ENCODE measurements at places on chromosomes 3 and 15. TPM values are rescaled to one million over a fixed set of nuclear protein-coding genes. Genes with fewer than 3 reads are reported as not detected.

The CNTN4 gene
- not detected for polyA plus RNA-seq

The PLXNB1 gene
- 3.3 TPM for polyA plus RNA-seq

The SLC7A14 gene
- 0.05 TPM for polyA plus RNA-seq

The SUSD5 gene
- 0.09 TPM for polyA plus RNA-seq

The GPR149 gene
- polyA plus RNA-seq, result not detected

All from GM23248 (cell line).